ENCODE measurements at places on chromosomes 13 and 19.

- no peak for DNase-seq
Observed at GRCh38 chr13:22126433-22127021, 455.7 kb downstream of the FGF9 start.

- DNase-seq = peak; percentile 68
Observed at GRCh38 chr13:96090240-96091101, 564 bp downstream of the HS6ST3 start.

- no peak for DNase-seq
Observed at GRCh38 chr13:89115307-89115706, 1444.1 kb downstream of the SLITRK5 start.

DNA sequence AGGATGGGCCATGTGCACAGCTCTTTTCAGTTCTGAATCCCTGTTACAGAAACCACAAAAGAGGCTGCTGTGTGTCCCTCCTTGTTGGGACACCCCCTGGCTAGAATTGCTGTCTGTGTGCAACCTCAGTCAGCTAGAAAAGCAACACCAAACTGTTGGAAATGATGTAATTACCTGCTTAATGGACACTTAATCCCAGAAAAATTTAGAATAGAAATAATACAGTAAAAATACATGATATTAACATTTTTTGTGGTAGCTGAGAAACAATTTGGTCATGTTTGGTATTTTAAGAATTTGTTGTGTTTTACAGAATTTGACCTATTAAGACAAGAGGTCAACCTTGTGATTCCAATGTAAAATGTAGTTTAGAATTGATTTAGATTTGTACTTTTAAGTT lies 46.8 kb downstream of the FAM124A start:
- DNase-seq = no peak

DNA sequence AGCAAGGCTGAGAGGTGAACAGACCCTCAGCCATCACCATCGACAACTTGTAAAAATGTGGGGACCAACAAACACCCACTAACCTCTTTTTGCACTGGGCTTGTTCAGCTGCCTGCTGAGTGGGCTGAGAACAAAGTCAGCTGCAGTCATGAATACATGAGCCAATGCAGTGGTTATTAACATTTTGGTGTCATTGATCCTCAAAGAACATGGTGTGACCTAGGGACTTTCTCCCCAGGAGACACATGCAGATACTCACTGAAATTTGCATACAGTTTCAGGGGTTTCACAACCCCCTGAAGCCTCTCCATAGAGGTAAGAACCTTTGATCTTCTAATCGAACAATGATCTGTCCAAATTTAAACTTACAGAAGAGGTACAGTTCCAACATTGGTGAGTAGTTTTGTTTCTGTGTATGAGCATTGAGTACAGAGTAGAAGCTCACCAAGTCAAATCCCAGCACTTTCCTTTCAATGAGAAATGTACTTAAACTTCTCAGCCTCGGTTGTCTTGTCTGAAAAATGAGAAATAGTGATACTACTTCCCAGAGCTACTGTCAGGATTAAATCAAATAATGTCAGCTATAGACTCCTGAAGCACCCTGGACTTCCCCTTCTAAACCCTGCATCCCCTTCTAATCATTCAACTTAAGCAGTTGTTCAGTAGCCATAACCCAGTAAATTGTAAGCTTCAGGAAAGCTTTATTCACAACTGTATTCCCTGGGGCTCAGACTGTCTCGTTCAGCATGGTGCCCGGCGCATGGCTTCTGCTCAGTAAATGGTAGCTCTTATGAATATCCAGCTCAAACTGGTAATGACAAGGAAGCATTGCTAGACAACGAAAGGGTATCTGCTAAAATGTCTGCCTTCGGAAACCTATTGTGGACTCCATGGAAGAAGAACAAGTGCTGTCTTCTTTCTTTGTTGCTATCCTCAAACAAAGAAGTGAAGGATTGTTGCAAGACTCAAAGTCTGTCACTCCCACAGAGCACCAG lies 148.7 kb downstream of the FOXO1 start:
- DNase-seq = no peak

DNA sequence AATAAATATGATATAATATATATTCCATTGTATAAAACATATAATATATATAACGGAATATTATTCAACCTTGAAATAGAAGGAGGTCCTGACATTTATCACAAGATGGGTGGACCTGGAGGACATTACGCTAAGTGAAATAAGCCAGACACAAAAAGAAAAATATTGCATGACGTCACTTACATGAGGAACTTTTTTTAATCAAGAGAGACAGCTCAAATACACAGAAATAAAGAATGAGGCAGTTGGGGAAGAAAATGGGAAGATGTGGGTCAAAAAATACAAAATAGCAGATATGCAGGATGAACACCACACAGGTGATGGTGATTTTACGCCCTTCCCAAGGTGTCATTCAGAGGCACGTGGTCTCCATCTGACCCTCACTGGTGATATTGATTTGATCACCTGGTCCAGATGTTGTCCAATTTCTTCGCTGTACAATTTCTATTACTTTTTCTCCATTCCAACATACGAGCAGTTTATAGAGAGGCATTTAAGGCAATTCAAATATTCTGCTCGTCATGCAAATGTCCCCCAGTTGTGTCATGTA lies 513 bp upstream of the ZNF317 start:
- DNase-seq = no peak

DNA sequence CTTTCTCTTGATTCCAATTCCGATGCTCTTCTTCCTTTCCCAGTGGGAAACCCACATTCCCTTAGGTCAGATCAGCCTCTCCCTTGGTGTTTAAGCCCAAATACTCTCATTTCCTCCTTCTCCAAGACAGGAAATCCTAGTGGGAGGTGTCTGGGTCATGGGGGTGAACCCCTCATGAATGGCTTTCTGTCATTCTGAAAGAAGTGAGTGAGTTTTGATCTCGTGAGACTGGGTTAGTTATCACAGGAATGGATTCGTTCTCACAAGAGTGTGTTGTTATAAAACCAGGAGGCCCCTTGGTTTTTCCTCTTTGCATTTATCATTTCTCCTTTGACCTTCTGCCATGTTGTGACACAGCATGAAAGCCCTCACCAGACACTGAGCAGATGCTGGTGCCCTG lies 76.2 kb upstream of the MTIF3 start:
- DNase-seq = no peak

- DNase-seq = no peak
Observed at GRCh38 chr13:113114511-113115362, 7.9 kb upstream of the F10 start.

- no peak for DNase-seq
Observed at GRCh38 chr13:91132381-91132780, 215.1 kb upstream of the MIR17HG start.

DNA sequence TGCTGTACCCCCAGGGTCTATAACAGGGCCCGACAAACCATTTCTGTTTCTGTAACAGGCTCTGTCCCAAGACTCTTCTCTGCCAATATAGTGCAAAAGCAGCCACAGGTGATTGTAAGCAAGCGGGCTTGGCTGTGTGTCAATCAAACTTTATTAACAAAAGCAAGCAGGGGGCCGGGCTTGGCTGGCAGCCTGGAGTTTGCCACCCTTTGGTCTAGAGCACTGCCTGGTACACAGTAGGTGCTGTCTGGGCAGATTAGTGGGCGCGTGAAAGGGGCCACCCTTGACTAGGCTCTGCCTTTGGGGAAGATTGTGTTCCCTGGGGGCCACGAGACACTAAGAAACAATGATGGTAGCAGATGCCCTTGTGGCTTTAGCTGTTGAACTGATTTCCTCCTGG lies 27.4 kb downstream of the CCL25 start:
- no peak for DNase-seq

- DNase-seq = no peak
Observed at GRCh38 chr13:66994517-66995202, 235.5 kb downstream of the PCDH9 start.
